ENCODE measurements at places on chromosomes 7 and 10.
A peak's percentile ranks its signal among the peaks of the same experiment; 100 is the strongest.

DNA sequence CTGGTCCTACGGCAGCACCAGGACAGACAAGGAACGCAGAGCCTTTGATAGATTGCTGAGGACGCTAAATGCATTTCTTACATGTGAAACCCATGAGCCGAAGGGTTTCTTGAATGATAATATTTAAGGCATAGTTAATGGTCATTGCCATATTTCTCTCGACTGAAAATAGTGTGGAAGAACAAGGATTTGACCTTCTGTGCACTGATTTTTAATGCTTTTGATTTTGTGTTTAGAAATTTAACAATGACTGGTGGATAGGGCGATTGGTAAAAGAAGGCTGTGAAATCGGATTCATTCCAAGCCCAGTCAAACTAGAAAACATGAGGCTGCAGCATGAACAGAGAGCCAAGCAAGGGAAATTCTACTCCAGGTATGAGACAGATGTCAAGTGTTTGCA is 150.8 kb downstream of the NSUN6 start:
- no peak for DNase-seq

- no peak for DNase-seq
Observed at GRCh38 chr7:34013421-34013820, 108.1 kb downstream of the BMPER start.

- no peak for DNase-seq
Observed at GRCh38 chr10:123603130-123603529, 63.0 kb upstream of the GPR26 start.

- no peak for DNase-seq
Observed at GRCh38 chr10:72663971-72664370, 28.0 kb upstream of the MCU start.

- no peak for DNase-seq
Observed at GRCh38 chr7:128831994-128832879, 2.0 kb downstream of the FLNC start.

- no peak for DNase-seq
Observed at GRCh38 chr10:61747307-61747706, 84.6 kb downstream of the CABCOCO1 start.

- DNase-seq = no peak
Observed at GRCh38 chr7:46133751-46134150, 212.7 kb upstream of the IGFBP3 start.

GRCh38 chr10:97647556-97647955 is 7.1 kb downstream of the PI4K2A start:
- DNase-seq = peak; percentile 73

- DNase-seq = no peak
Observed at GRCh38 chr7:19295376-19295775, 150.2 kb upstream of the FERD3L start.

- DNase-seq = no peak
Observed at GRCh38 chr10:60883187-60883586, 60.8 kb downstream of the RHOBTB1 start.

GRCh38 chr7:128274884-128275603 is 34.0 kb downstream of the LEP start:
- DNase-seq = no peak
